ENCODE measurements at places on chromosomes 2 and 18. TPM values are rescaled to one million over a fixed set of nuclear protein-coding genes. Genes with fewer than 3 reads are reported as not detected.

DNA sequence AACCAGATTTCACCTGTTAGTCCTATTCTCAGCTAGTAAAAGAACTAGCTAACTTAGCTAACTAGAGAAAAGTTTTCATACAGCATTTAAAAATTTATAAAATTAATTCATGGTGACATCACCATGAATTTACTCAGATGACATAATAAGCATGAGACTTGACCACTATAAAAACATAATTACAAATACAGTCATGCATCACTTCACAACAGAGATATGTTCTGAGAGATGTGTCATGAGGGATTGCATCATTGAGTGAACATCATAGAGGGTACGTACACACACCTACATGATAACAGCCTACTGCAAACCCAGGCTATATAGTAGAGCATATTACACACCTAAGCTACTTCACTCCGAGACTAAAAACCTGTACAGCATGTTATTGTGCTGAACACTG lies 481.3 kb upstream of the CHAC2 start:
- no peak for DNase-seq

DNA sequence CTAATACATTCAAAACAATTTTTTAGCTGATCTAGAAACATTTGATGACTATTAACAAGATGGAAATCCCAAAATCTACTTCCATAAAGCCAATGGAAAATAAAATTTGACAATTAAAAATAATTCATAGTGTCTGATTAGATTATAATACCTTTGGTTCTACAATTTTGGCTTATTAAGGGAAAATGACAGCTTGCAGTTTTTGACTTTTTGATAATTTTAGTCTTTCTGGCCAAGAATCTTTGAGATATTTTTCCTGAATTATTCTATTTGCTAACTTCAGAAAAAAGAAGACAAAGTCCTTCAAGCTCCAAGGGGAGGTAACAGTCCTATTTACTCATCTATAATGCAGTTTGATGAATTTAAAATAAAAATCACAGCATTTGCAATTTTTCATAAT lies 39.6 kb downstream of the MSH6 start:
- DNase-seq: no peak

DNA sequence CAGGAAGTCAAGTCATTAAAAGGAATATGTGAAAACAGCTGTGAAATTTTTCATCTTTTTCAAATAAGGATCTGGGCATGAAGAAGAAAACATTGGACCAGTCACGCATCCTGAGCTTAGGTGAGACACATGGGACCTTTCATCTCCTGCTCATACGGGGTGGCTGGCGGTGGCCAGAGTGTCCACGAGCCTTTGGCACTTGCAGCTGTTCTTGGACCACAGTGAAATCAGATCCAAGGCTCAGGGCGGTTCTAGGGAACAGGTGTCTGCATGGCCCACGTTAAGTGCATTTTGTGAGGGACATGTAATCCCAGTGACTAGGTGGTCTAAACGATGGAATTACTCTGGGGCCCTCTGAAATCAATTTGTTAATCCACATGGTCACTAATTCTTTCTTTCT lies 212.7 kb upstream of the COPS8 start:
- no peak for DNase-seq

- no peak for DNase-seq
Observed at GRCh38 chr2:150567771-150568301, 80.4 kb upstream of the RND3 start.

DNA sequence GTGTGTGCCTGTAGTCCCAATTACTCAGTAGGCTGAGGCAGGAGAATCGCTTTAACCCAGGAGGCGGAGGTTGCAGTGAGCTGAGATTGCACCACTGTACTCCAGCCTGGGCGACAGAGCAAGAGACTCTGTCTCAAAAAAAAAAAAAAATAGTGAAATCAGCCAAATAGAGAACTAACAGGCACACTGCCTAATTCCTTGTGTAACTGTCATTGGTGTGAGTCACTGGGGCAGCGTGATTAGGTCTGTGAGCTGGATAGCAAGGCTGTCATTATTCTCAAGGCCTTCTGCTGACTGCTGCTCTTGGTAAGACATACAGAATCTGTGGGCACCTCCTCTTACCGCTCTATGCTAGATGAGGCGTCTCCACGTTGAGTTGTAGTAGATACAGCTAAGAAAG lies 270.3 kb downstream of the NEDD4L start:
- no peak for DNase-seq

- DNase-seq: no peak
Observed at GRCh38 chr18:24230766-24231165, 91.9 kb downstream of the CABYR start.

DNA sequence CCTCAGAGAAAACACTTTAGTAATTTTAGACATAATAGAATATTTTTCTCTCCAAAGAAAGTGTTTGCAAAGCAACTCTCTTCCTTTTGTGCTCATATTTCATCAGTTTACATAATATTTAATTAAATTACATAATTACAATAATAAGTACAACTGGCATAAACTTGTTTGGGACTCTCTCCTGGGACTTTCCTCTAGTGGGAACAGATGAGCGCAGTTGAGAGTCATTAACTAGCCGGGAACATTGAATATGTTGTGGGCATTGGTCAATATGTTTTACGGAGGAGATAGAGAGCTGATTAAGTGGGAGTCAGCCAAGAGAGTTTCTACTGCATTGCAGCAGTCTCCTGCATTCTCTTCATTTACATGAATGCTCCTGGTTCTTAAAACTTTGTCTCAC lies 607.7 kb downstream of the ARHGAP15 start:
- no peak for DNase-seq

DNA sequence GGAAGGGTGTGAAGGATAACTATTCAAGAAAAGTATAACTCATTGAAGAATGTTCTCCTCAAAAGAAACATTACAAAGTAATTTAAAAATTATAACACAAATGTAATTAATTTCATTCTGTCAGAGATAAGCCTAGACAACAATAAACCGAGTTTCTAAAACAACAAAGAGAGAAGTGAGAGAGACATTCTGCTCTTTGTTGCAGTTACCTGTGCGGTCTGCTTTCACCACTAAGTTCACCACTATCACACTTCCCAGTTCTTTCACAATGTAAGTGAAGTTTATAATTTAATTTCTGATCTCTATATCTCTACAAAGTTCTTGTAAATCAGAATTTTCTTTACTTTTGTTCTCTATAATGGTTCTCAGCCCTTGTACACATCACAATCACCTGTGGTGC lies 76.3 kb upstream of the FRZB start:
- no peak for DNase-seq

GRCh38 chr18:28961669-28962228 lies 784.8 kb upstream of the CDH2 start:
- no peak for DNase-seq

GRCh38 chr2:234265206-234265605 lies 214.7 kb downstream of the SPP2 start:
- DNase-seq: no peak

DNA sequence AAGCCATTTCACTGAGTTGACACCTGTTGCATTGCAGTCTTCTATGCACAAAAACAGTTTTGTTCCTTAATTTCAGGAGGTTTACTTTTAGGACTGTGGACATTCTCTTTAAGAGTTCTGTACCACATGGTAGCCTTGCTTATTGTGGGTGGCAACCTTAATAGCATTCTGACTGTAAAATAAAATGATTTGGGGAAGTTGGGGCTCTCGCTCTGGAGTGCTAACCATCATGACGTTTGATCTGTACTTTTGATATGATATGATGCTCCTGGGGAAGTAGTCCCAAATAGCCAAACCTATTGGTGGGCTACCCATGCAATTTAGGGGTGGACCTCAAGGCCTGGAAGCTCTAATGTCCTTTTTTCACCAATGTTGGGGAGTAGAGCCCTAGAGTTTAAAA lies 3.4 kb downstream of the CTLA4 start:
- DNase-seq: no peak

- no peak for DNase-seq
Observed at GRCh38 chr2:173493874-173494273, 139.2 kb downstream of the CDCA7 start.

- no peak for DNase-seq
Observed at GRCh38 chr2:125004106-125004800, 979.2 kb downstream of the CNTNAP5 start.

DNA sequence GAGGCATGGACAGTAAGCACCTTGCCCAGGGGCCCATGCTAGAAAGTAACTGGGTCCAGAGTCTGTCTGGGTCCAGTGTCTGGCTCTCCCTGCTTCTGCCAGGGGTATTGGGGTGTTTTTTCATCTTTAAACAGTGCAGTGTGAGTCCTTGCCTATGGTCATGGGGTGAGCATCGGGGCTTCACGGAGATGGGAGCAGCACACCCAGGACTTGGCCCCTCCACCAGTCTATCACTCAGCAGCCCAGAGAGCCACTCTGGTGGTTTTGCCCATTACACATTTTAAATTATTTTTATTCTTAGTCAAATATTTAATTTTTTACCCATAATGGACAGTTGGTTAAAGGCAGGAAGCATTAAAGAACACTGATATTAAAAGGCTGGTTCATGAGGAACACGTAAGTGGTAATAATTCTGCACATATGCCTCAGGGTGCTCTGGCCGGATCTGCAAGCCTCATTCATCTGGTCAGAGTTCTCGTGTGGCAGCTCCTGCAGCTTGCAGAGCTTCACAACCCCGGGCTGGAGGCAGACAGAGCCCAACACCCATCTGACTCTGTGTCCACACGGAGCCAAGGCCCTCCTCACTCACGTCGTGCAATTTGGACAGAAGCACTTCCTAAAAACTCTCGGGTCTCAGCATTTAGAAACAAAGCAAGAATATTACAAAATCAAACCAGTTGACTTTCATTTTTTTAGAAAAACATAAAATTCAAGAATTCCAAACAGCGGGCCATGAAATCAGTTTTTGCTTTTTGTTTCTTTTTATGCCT lies 204.1 kb downstream of the CTIF start:
- DNase-seq: no peak

GRCh38 chr18:23331091-23331920 lies 121.8 kb upstream of the RIOK3 start:
- no peak for DNase-seq

GRCh38 chr18:12639990-12640880 lies 17.7 kb downstream of the SPIRE1 start:
- DNase-seq: no peak

DNA sequence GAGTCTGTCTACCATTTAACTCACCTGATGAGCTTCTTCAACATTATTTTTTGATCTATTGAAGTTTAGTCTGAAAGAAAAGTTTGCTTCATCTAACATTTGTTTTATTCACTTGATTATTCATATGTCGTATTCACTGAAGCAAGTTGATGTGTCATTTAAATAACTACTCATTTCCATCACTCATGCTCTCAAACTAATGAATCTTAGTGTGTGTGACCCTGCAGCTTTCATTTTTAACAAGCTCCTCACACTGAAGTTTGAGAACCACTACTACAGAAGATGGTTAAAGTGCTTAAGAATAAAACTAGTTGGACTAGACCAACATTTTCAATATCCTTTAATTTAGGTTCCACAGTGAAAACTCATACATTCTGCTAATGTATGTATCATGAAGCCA lies 1.8 kb upstream of the ABI2 start:
- DNase-seq: no peak

DNA sequence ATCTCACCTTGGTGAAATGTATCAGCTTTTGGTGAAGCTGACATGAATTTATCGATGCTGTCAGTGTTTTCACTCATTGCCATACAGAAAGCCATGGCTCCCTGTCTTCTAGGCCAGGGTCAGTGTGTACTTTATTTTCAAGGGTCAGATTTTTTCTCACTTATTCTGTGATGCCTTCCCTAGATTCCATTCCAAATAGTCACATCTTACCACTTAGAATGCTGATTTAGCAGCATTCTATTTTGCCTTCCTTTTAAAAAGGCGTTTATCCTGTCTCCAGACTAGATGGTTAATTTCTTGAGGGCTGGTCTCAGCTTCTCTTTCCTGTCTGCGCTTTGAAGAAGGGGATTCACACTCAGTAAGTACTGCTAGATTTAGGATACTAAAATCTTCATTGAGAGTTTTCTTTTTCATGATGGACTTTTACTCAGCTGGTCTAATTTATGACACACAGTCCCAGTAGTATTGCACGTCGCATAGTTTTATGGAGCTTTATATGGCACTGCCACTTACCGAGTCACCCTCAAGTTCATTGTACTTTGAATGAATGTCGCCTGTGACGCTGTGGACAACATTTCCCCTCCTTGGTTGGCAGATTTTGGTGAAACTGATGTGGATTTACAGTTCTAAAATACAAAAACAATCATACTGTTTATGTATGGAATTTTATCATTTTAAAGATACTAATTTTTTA lies 194.0 kb downstream of the ZNF407 start:
- DNase-seq: no peak

DNA sequence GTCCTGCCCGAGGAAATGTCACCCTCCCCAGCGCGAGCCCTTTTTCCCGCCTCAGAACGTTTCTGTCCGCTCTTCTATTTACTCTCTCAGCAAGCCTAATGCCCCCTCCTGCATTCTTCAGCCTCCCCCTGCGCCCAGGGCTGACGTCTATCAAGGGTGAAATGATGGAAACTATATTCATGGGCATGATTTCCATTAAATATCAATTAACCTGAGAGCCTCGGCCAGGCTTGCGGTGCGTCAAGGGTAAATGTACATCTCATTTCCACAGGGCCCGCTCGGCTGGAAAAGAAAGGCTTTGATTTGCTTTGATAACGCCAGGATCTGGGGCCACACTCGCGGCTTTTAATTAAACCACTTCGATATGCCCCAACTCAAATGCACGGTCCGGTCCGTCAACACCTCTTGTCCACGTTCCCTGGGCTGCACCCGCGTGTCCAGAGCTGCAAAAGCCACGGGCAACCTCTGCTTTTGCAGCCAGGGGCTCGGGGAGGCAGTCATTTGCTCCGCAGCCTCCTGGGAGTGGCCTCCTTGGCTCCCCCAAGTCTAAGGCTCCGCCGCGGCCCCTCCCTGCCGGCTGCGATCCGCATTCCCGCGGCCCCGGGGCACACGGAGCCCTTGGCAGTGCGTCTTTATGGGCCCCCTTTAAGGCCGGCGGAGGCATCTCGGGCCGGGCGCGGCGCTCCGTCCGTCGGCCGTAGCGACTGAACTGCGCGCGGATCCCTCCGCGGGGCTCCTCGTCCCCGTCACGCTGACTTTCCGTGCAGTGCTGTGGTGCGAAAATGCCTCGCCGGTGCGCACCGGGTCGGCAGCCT lies at the start of gene HOXD8:
HOXD8 (plus strand) TSS at position 724 of the 815 bp plus-strand sequence. CDS start 662 bp downstream, outside the sequence.
- DNase-seq: no peak

GRCh38 chr2:15780234-15780633 lies 160.1 kb upstream of the MYCN start:
- DNase-seq: no peak

DNA sequence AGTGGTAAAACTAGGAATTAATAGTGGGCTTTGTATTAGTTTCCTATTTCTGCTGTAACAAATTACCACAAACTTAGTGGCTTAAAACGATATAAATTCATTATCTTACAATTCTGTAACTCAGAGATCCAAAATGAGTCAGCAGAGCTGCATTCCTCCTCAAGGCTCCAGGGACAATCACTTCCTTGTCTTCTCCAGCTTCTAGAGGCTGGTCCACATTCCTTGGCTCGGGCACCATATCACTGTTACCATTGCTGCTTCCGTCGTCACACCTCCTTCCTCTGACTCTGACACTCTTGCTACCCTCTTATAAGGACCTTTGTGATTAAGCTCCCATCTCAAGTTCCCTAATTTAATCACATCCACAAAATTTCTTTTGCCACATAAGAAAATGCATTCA lies 567.8 kb upstream of the KLHL29 start:
- no peak for DNase-seq

Gene SFTPB
- total RNA-seq: not detected

Gene DCDC2C
- not detected for total RNA-seq

Gene IL37
- not detected for total RNA-seq

Gene CD8B2
- total RNA-seq: 3.7 TPM

Gene AP1S3
- total RNA-seq: 13.5 TPM

Gene C18orf54
- 13.9 TPM for total RNA-seq

Gene GREB1L
- total RNA-seq: not detected

Gene PLEKHH2
- 0.54 TPM for total RNA-seq

Gene ZNF396
- 0.70 TPM for total RNA-seq

Gene WNT6
- not detected for total RNA-seq

Gene DYNAP
- not detected for total RNA-seq

Gene ANKRD30B
- not detected for total RNA-seq
